ENCODE measurements at places on chromosomes 4 and X.

DNA sequence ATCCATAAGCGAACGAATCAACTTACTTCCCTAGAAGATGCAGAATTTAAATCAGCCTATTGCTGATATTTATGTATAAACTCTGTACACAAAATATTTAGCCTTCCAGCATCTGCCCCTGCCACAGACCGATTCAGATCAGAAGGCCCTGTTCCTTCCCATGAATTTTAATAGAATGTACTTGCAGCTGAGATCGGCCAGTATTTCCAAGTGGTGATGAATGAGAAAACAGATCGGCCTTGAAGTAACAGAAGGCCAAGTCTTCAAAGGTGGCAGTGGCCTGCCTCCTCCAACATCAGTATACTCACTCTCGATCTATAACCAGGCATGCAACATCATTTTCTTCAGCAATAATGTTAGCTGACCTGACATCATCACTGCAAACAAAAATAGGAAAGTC is 66.4 kb downstream of the PRKG2 start:
- no peak for DNase-seq

- no peak for DNase-seq
These were observed 47.5 kb downstream of the PTPN13 start for GRCh38 chr4:86641516-86642090.

GRCh38 chr4:184538023-184538599 is 63.8 kb upstream of the IRF2 start:
- peak; percentile 67 for DNase-seq

DNA sequence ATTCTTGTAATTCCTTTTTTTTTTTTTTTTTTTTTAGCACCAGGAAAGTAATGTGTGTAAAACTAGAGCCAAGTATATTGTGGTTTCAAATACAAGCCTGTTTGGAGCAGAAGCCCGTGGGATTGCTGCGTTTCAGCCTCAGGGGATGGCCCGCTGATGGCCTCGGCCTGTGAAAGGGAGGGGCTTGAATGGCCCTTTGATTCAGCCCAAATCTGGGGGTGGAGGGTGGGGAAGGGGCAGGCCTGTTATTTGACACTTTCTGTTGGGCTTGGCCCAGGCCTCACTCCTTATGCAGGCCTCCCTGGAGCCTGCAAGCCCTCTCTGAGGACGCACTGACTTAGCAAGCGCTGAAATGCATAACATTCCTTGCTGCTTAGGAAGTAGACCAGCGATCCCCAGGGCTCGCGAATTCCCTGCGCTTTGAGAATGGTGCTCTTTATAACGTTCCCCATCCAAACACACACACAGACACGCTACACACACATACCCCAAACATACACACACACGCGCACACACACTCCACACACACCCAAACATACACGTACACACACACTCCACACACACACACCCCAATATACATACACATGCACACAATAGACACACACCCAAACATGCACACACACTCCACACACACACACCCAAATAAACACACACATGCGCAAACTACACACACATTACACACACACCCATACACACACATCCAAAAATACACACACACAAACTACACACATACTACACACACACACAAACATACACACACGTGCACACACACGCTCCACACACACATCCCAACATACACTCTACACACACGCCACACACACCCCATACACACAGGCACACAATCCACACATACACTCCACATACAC is 29.6 kb downstream of the TLR10 start:
- DNase-seq: no peak
